GM04504 (cell line): ENCODE measurements at places on chromosomes 12 and 14.
A peak's percentile ranks its signal among the peaks of the same experiment; 100 is the strongest.

DNA sequence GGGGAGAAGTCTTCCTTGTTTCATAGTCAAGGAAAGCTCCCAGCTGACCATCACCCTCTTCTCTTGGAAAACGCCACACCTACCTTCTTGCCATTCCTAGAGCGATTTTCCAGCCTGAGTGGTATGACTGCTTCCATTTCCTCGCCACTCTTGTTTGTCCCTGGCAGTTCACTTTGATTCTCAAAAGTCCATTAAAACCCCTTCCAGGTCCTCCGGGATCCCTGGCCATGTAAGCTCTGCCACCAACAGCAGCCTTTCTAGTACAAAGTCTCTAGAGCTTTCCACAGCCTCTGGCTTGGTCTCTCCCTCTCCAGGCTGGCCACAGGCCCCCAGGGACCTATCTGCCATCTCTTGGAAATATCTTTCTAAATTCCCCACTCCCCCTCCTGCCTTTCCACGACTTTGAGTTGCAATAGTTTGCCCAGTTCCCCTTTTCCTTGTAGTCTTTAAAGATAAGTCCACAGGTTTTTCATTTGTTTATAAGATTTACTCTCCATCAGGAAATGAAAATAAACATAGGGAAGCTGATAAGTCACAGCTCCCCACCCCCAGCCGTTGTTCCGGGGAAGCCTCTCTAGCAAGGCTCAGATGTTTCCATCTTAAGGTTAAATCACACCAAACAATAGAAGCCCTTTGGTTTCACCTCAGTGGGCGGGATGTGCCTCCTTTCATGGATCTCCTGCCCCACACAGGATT is 42.9 kb upstream of the SINHCAF start:
- no peak for DNase-seq

DNA sequence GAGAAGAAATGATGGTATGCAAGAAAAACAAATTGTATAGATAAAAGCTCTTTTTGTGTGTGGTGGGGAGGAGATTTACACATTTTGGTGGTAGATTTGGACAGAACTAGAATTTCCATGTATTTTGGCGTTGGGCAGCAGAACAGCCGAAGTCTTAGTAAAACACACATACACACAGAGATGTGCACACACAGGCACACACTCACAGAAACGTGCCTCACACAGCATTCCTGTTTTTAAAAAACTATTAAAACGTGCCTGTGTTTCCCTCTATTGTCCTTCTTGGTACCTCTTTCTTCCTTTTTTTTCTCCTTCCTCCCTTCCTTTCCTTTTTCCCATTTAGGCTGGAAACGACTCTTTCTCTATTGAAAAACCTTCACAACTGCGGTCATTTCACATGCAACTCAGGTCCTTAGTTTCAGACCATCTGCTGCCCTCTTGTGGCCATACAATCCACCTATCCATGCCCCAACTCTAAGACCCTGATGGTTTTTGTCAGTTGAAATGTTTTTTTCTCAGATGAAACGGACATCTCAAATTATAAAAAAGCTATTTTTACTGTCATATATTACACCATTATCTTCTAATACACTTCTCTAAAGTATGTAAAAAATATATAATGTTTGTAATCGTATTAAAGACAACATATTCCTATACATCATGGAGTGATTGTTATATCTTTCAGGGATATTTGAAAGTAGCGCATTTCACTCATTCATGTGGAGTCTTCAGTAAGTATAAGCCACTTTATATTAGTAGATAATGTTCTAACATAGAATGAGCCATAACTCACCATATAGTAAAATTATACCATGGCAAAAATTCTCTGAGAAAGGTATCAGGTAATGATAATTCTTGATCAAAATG is 386.7 kb upstream of the NOVA1 start:
- DNase-seq = peak; percentile 25

DNA sequence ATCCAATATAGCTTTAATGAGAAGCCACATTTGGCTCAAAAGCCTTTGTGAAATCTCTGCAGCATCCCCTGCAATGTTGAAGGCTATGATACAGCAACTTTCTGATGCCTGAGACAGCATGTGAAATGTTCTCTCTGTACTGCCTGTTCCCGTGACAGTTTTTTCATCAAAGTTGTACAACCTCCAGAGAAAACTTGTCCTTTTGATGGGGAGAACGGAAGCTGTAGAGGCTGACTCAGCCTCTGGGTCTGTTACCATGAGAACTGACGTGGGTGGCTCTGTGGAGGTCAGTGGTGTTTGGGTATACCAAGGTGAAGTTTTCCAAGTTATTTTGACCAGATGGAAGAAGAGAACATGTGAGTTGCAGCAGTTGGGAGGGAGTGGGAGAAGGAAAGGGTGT is 17.0 kb downstream of the SLC4A8 start:
- peak; percentile 38 for DNase-seq

- DNase-seq = no peak
Observed at GRCh38 chr14:21398901-21399300, 15.1 kb upstream of the SUPT16H start.

DNA sequence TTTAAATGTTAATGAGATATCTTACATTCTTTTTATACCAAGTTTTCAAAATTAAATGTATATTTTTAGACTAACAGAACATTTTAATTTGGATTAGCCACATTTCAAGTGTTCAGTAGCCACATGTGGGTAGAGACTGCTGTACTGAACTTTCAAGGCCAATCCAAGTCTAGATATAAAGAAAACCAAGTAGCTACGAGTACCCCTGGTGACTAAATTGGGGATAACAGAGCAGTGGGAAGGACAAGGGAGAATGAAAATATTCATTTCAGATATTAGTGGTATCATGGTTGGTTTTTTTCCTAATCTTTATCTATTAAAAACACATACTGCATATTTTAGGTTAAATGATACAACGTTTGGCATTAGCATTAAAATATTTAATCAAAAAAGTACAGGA is 69.4 kb upstream of the RHOJ start:
- DNase-seq = no peak

DNA sequence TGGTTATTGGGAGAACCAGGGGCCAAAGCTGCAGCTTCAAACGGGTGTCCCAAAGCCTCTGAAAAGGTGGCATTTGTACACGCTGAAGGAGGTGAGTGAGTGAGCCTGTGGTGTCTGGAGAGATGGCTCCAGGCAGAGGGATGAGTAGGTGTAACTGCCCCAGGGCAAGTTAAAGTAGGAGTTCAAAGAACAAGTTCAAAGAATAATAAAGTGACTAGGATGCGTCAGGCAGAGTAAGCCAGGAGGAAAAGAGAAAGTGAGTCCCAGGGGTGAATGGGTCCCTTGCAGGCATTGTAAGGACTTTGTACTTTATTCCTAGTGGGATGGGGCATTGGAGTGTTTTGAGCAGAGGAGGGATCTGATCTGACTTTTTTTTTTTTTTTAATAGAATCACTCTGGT is 201.4 kb upstream of the PWP1 start:
- DNase-seq = no peak

- DNase-seq = no peak
Observed at GRCh38 chr14:61719344-61720293, 24.3 kb downstream of the HIF1A start.

GRCh38 chr12:59698600-59698999 is 102.8 kb downstream of the SLC16A7 start:
- DNase-seq = peak; percentile 68

DNA sequence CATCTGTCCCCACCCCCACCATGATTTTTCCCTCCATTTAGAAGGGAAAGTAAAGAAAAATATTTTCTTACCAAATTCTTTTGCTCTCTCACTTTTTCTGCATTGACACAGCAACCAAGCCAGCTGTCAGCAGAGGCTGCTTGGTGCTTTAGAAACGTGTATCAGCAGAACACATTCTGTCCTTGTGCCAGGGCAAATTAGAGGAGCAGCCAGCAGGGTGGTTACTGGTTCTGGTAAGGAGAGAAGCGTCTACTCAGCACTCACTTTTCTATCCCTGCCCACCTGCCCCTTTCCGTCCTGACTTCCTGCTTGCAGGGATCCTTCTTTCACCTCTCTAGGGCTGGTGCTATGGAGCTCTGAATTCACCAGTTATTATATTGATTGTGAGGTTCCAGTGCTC is 327.5 kb upstream of the PDE3A start:
- no peak for DNase-seq

DNA sequence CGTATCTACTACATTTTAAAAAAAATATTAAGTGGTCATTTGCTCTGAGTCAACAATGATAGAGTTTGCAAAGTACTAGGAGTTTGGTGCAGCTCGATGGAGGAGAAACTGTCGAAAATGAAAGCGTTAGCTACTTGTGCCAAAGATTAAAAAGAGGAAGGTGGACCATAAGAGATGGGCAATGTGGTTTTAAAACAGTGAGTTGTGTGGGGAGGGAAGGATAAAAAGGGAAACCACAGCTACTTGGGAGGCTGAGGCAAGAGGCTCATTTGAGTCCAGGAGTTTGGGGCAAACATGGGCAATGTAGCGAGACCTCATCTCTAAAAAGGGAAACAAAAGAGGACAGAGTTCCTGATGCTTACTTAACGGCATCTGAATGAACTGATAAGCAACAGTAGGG is 18.2 kb upstream of the STRAP start:
- DNase-seq = no peak

- peak; percentile 13 for DNase-seq
Observed at GRCh38 chr12:120944645-120945217, 33.6 kb upstream of the HNF1A start.

- DNase-seq = no peak
Observed at GRCh38 chr12:6560501-6561205, 4.8 kb upstream of the IFFO1 start.

DNA sequence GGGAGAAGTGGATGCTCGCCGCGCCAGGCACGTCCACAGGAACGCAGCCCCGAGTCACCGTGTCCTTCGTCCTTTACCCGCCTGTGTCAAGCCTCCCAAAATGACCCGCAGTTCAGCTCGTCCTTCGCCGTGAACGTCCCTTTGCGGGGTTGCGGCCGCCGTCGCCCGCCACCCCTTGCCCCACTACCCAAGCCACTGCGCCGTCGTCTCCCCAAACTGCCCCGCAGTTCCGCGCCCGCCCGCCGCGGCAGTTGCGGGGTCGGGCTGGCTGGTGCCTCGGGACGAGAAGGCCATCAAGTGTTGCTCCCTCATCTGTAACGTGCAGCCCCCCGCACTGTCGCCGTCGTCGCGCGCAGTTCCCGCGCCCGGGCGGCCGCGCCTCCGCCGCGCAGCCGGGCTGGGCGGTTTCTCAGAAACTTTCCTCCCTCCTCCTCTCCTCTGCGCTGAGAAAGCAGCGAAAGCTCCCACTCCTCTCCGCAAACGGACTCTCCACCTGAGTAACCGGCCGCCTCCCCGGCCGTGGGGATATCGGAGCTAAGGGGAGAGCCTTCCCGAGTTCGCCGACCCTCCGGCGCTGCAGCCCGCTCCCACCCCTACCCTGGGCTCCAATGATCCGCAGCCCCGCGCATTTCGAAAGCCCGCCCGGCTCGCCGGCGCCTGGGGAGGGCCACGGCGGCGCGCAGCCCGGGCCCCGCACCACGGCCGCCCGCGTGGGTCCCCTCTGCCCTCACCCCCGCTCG is 6.7 kb downstream of the CDKN1B start:
- DNase-seq = no peak

- DNase-seq = no peak
Observed at GRCh38 chr12:121495746-121496145, 85.1 kb downstream of the KDM2B start.

DNA sequence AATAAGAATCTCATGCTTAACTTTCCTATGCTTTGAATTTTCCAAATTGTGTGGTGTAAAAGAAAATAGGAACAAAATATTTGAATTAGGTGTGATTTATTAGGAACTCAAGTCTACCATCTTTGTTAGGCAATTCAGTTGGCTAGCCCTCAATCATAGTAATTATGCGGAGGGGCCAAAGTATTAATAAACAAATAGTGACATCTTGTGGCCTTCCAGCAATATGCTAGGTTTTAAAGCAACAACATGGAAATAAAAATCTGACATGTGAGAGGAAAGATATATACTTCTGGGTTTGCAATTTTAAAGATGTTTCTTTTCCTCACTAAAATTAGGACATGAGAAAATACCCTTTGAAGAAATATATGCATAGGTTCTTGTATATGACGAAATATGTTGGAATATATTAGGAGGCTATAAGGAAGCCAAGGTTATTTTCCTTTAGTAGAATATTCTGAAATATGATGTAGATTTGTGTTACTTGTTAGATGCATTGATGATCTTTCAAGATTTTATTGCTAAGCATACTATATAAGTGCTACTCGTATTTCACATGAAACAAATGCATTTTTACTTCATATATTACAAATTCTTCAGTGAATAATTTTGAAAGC is 200.4 kb downstream of the PTPRO start:
- no peak for DNase-seq

DNA sequence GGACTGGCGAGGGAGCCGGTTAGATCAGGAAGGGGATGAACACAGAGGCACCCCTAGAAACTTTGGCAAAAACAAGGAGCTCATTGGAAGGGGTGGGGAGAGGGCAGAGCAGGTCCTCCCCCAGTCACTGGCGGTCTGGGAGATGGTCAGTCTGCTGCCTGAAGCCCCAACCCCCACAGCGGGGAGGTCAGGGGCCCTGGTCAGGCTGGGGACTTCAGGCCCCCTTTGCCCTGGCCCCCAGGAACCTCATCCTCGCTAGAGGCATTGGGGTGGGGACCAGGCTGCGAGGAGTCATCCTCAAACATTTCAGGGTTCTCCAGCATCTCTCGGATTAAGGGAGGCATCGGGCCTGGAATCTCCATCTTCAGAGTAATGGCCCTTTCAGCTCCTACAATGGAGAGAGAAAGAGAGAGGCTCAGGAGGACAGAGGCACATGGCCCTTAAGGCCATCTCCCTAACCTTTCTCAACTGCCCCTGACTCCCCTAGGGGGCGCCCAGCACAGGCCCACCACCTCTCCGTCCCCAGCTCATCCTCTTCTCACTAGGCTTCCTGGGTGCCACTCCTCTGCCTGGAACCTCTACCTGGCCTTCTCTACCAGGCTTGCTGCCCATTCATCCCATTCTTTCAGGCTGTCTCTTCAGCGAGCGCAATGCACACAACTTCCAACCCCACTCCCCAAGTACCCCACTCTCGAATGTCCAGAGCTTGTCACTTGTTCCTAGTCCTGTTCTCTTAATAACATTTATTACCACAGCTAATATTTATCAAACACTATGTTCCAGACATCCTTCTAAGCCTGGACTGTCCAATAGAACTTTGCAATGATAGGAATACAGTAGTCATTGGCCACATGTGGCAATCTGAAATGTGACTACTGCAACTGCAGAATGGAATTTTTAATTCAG is 4.7 kb upstream of the ITGB7 start:
- no peak for DNase-seq

- no peak for DNase-seq
Observed at GRCh38 chr12:120710031-120710804, at the start of gene UNC119B. Gene UNC119B, plus strand, starts transcription at chr12:120710458. Its CDS starts 17 bp downstream, at chr12:120710475.

GRCh38 chr12:52253391-52254179 is 20.5 kb downstream of the KRT7 start:
- no peak for DNase-seq

- DNase-seq = peak; percentile 50
Observed at GRCh38 chr14:100096656-100097055, 31.4 kb downstream of the EVL start.

GRCh38 chr14:59688224-59689170 is 111.9 kb upstream of the CCDC175 start:
- peak; percentile 1 for DNase-seq
